ENCODE measurements at places on chromosomes 7 and 10. TPM values are rescaled to one million over a fixed set of nuclear protein-coding genes. Genes with fewer than 3 reads are reported as not detected.
A peak's percentile ranks its signal among the peaks of the same experiment; 100 is the strongest.

- peaks cover 5% of the 10 kb centered on the region for H3K4me1 ChIP-seq
- no peak overlapping the region for H3K4me3 ChIP-seq
- no peak overlapping the region for H3K27ac ChIP-seq
- peak; percentile 78 for DNase-seq
- no peaks in the 10 kb centered on the region for H3K36me3 ChIP-seq
- no peaks in the 10 kb centered on the region for H3K27me3 ChIP-seq
Measured at GRCh38 chr10:18238870-18239485, 98.8 kb downstream of the CACNB2 start.

DNA sequence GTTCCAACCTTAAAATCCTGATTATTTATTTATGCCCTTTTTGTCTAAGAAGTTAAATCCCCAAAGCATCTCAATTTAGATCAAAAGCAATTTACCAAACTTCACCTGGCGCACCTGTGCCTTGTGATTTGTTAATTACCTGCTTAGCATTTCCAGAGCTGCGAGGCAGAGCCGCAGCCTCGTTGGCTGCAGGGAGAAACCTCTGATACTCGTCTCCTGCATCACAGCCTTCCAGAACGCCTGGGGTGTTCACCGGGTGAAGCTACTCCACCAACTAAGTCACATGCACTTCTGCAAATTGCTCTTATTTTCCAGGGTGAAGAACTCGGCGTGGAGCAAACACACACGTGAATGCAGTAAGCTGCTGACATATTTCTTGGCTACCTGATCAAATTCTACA, 198.1 kb upstream of the RNF32 start:
- no peak overlapping the region for H3K4me3 ChIP-seq
- H3K36me3 ChIP-seq: no peaks in the 10 kb centered on the region
- H3K4me1 ChIP-seq: no peaks in the 10 kb centered on the region
- no peaks in the 10 kb centered on the region for H3K27me3 ChIP-seq

GRCh38 chr10:102413053-102413705, 5.4 kb downstream of the PSD start:
- no peaks in the 10 kb centered on the region for H3K4me1 ChIP-seq
- peaks cover 16% of the 10 kb centered on the region for H3K27me3 ChIP-seq

DNA sequence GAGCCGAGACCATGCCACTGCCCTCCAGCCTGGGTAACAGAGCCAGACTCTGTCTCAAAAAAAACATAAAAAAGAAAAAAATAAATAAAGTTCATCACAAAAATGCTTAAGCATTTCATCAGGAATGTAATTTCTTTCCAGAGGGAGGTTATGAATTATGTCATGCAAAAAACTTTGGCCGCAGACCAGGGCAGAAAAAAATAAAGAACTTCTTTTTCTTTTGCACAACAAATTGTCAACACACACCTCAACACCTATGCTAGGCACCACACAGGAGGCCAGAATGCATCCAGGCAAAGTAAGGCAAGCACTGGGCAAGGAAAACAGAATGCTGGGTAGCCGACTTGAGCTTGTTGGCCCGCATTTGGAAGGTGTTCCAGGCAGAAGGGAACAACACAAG, 3.9 kb downstream of the C10orf62 start:
- H3K36me3 ChIP-seq: no peaks in the 10 kb centered on the region
- no peaks in the 10 kb centered on the region for H3K27me3 ChIP-seq
- no peak overlapping the region for H3K27ac ChIP-seq
- H3K4me3 ChIP-seq: no peak overlapping the region

- no peaks in the 10 kb centered on the region for H3K36me3 ChIP-seq
- H3K27me3 ChIP-seq: no peaks in the 10 kb centered on the region
- H3K27ac ChIP-seq: no peak overlapping the region
- no peak for DNase-seq
- H3K4me3 ChIP-seq: no peak overlapping the region
Measured at GRCh38 chr7:122790132-122790531, 87.4 kb upstream of the RNF148 start.

DNA sequence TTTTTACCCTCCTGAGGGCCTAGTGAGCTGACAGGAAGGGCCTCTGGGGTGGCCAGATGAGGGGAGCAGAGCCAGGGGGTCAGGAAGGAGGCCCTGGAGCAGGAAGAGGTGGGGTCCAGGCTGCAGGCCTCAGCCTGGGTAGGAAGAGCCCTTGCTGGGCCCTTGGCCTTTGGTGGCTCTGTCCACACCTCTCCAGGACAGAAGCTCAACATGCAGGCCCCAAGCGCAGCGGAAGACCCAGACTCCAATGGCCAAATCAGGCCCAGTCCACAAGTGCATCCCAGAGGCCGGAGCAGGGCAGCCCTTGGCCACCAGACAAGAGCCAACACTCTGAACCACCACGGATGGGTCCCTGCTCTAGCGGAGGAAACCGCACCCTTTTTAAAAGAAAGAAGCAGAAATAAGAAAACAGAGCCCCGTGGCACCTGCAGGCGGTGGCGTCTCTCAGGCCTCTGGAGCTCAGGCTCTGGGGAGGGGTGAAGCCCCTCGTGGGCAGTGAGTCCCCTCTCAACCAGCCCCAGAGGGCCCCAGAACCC, 52.8 kb downstream of the FOXL3 start:
- no peak overlapping the region for H3K4me3 ChIP-seq
- no peaks in the 10 kb centered on the region for H3K4me1 ChIP-seq
- no peak for DNase-seq
- no peak overlapping the region for H3K27ac ChIP-seq
- peaks cover 18% of the 10 kb centered on the region for H3K27me3 ChIP-seq

GRCh38 chr7:67267914-67268313, 271.3 kb downstream of the TYW1 start:
- DNase-seq: no peak
- no peaks in the 10 kb centered on the region for H3K27me3 ChIP-seq
- H3K27ac ChIP-seq: no peak overlapping the region
- H3K4me3 ChIP-seq: no peak overlapping the region
- H3K4me1 ChIP-seq: no peaks in the 10 kb centered on the region

Gene PNLIP
- not detected for total RNA-seq

Gene VWC2
- not detected for total RNA-seq

Gene CAV2
- total RNA-seq: 251 TPM

Gene C10orf62
- total RNA-seq: not detected
